CD4-positive, alpha-beta T cell treated with Interleukin-6 for 4 hours (primary cell): ENCODE measurements at places on chromosomes 2 and 18.

DNA sequence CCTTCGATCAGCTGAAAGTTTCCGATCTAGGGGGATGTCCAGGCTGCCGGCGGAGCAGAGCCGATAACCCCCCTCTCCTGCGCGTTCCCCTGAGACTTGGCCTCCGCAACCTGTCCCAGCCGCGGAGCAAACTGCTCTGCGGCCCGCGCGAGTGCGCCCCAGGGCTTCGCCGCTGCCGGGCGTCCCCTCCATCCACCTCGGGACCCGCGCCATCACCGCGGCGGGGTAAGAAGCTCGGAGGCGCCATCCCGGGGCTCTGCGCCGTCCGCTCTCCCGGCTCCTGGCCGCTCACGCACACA, 990 bp upstream of the GDF7 start:
- no peak for DNase-seq

GRCh38 chr2:161172901-161173540, 12.8 kb downstream of the TANK start:
- DNase-seq, result no peak

GRCh38 chr2:231223458-231223976, 25.1 kb downstream of the ARMC9 start:
- DNase-seq, result no peak

- DNase-seq, result no peak
Measured at GRCh38 chr2:120245520-120246332, 6.9 kb upstream of the RALB start.

- DNase-seq, result no peak
Measured at GRCh38 chr18:3103576-3103975, 90.6 kb upstream of the LPIN2 start.

GRCh38 chr2:218224186-218224585, 7.2 kb downstream of the ARPC2 start:
- DNase-seq, result no peak

DNA sequence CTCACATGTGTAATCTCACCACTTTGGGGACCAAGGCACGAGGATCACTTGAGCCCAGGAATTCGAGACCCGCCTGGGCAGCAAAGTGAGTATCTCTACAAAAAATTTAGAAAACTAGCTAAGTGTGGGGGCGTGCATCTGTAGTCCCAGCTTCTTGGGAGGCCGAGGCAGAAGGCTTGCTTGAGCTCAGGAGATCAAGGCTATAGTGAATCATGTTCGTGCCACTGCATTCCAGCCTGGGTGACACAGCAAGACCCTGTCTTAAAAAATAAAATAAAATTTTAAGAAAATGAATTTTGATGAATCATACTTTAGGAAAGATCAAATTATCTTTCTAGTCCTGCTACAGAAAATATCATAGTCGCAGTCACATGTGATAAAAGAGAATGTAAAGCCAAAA, 46.9 kb downstream of the CABYR start:
- DNase-seq, result no peak

DNA sequence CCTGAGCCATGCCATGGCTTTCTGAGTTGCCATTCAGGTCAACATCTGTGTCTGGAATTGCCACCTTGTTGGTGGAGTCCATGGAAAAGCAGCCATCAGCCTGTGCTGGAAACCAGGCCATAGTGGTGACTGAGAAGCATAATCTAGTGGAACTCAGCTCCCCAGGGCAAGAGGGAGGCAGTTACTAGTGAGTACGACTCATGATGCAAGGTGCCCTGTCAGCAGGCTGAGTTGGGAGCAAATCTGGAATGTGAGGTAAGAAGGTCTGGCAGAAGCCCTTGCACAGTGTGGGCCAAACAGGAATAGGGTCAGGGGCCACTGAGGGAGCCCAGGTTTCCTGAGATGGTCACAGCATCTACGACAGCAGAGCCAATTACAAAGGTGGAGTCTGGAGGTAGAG, 37.1 kb downstream of the SULT1C2 start:
- no peak for DNase-seq

GRCh38 chr2:79554899-79555298, 42.0 kb downstream of the CTNNA2 start:
- DNase-seq, result no peak
